ENCODE measurements at places on chromosomes 4 and X.

- no peak for DNase-seq
Observed at GRCh38 chr4:183100827-183101226, 1.8 kb downstream of the WWC2 start.

GRCh38 chrX:43853225-43853828 is 28.9 kb downstream of the MAOB start:
- DNase-seq: no peak

GRCh38 chr4:133124746-133125145 is 24.3 kb upstream of the PCDH10 start:
- no peak for DNase-seq

- DNase-seq: no peak
Observed at GRCh38 chrX:153551135-153551534, 33.7 kb downstream of the ATP2B3 start.

DNA sequence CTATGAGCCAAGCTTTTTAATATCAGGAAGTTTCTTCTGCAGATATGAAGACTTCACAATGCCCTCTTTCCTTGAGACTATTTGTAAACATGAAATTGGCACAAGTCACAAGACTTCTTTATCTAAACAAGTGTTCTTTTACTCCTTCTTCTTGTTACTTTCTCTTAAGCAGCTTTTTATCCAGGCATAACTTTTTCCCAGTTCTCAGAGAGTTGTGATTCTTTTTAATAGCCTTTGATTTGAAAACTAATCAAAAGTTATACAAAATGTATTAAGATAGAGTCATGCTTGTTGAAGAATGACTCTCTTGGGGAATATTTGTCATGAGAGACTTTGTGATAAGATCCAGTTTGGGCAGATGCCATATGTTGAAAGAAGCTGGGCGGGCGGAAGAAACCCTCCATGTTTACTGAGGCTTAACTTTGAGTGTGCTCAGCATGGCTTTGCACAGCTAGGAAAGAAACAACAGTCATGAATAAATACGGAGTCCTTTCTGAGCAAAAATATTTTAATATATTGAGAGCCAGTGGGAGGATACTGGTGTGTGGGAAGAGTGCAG is 39.3 kb downstream of the SYTL5 start:
- no peak for DNase-seq

- DNase-seq: no peak
Observed at GRCh38 chrX:137747244-137748043, 181.5 kb downstream of the ZIC3 start.

DNA sequence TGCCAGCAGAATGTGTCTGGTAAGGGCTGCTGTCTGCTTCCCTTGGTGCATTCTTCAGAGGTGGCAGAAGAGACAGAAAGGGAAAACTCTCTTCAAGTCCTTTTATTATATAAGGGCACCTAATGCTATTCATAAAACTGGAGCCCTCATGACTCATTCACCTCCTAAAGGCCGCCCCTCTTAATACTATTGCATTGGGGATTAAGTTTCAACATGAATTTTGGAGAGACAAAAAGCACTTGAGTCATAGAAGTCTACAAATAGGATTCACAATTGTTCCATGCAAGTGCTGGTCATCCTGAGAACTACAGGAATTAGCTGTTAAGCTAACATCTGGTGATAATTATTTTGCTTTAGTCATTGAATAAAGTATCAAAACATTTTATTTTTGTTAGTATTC is 349.5 kb downstream of the HS3ST1 start:
- DNase-seq: no peak

GRCh38 chrX:153688506-153688905 is 780 bp downstream of the SLC6A8 start:
- no peak for DNase-seq

DNA sequence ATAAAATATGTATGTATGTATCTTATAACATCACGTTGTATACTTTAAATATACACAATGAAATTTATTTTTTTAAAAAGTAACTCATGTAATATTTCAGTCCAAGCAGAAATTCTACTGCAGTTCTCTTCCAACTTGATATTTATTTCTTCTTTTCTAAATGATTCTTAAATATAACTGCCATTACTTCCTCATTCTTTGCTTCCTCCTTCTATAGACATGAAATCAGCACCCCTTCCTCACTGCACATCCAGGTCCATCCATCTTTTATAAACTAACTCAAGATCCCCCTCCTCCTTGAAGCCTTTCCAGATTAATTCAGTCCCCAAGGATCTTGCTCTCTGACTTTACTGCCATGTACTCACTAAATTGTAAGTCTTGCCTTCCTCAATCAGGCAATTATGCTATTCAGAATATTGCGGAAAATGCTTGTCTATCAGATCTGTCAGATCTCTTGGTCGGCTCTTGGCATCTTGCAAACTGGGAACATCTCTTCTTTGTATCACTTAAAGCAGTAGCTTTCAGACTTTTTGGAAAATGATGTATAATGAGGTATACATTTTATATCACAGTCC is 3.7 kb downstream of the GPRIN3 start:
- DNase-seq: no peak

Measured in CD4-positive, alpha-beta T cell treated with Interleukin-15 for 4 hours (primary cell).